Fibroblast of skin of left quadriceps (primary cell): ENCODE measurements at places on chromosomes 11 and 22.

- no peak for DNase-seq
These were observed 18.4 kb downstream of the GDPD4 start for GRCh38 chr11:77283101-77283500.

- no peak for DNase-seq
These were observed 355.4 kb downstream of the ETS1 start for GRCh38 chr11:128231845-128232410.

DNA sequence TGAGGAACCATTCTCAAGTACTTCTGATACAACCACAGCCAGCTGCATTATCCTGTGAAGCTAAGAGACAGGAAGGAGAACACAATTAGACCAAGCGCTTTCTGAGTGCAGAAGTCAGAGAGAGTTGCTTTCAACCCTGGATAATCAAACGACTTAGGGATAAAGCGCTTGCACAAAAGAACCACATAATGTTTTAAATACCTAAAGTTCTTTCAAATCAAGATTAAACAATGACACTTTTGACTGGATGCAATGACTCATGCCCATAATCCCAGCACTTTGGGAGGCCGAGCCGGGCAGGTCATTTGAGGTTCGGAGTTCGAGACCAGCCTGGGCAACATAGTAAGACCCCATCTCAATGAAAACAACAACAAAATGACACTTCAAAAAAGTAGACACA lies 145.1 kb downstream of the SWAP70 start:
- no peak for DNase-seq

GRCh38 chr11:59295435-59295834 lies 63.3 kb upstream of the OR5AN1 start:
- no peak for DNase-seq

DNA sequence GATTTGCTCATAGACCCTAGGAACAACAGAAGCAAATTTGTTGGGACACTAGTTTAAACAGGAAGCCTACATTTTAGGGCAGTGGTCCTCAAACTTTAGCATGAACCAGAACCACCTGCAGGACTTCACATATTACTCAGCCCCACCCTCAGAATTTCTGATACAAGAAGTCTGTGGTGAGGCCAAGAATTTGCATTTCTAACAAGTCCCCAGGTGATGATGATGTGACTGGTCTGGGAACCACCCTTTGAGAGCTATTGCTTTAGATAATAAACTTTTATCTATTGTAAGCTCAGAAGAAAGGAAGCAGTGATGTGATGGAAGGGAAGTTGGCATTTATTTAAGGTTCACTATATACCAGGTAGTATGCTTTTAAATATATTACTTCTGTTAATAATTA lies 194.0 kb downstream of the FAM181B start:
- no peak for DNase-seq

DNA sequence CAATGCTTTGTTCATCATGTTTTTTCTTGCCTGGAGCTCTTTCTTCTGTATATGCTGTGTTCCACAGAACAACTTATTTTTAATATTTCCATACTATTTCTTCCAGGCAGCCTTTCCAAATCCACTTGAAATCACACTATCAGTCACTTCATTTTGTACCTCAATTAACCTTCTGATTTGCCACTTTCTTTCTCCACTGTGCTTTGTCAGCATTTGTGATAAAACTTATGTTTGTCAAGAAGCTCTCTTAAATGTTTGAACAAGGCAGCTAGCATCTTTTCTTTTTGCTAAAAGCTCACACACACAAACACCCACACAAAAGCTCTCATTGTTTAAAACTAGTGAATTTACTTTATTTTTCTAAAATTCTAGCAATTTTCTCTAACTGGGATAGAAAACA lies 2014.7 kb upstream of the RAG2 start:
- DNase-seq, result no peak
